ENCODE measurements at places on chromosomes 1 and 21.
A peak's percentile ranks its signal among the peaks of the same experiment; 100 is the strongest.

GRCh38 chr1:76073481-76073880 lies 1.1 kb upstream of the ST6GALNAC3 start:
- peak; percentile 8 for DNase-seq

GRCh38 chr1:219159946-219160645 lies 13.6 kb upstream of the LYPLAL1 start:
- DNase-seq = no peak

DNA sequence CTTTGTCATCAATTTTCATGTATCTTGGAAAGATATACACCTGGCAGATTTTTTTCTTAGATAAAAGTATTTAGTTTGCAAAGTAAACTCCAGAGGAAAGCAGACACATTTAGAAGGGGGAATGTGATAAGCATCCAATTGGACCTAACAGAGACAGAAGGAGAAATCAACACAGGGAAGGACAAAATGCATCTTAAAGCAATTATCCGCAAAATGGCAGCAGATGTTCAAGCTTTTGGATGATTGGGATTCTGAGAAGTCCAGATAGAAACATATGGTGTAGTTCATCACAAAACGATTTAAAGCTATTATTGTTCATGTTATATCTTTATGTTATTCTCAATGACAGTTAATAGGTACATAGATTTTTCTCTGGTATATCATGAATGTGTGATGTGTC lies 1153.1 kb upstream of the B3GALT2 start:
- no peak for DNase-seq

DNA sequence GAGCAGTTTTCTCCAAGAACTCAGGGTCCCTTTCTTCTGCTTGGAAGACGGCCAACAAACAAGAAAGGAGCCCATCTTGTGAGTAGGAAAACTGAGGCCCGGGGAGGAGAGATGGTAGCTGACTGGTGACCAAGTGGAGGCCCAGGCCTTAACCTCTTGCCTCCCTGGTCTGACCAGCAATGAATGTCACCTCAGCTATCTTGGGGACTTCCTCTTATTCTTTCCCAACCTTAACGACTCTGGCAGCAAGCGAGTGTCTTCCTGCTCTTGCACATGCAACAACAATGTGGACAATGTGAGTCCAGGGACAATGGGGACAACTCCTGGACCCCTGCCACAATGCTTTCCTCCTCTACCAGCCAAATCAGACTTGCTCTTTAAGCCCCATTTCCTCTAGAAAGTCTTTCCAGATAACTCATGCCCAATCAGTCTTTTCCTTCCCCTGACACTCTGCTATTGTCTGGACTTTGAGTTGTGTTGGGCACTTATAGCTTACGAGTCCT lies 12.6 kb downstream of the HSPG2 start:
- DNase-seq = peak; percentile 23

DNA sequence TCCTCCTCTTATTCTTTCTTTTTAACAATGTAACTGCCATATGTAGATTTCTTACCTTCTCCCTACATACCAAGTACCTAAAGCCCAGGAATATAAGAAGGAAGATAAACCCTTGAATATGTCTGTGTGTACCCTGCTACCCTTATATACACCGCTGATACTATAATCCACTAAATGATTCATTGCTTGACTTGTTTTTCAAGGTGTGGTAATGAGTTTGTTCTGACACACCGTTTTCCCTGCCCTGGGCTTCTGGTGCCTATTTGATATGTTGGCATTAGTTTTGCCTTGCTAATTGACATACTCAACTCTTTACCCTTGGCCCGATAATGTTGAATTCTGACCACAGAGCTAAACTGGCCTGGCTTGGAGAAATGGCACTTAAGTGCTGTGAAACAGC lies 64.3 kb downstream of the IL23R start:
- no peak for DNase-seq

DNA sequence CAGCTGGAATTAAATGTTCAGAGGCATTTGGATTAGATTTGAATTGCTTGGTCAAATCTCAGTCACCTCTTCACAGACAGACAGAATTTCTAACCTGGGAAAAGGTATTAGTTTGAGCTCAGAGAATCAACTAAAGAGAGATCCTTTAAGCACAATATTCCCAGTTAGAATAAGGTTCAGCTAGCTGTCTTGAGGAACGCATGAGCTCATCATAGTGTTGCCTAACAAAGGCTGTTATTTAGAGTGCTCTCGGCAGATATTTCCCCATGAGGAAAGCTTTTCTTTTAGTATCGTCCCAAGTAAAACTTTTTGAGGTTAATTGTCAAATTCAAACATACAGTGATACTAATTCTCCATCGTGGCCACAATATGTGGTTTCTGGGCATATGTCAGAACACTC lies 269.9 kb downstream of the HLX start:
- peak; percentile 65 for DNase-seq

DNA sequence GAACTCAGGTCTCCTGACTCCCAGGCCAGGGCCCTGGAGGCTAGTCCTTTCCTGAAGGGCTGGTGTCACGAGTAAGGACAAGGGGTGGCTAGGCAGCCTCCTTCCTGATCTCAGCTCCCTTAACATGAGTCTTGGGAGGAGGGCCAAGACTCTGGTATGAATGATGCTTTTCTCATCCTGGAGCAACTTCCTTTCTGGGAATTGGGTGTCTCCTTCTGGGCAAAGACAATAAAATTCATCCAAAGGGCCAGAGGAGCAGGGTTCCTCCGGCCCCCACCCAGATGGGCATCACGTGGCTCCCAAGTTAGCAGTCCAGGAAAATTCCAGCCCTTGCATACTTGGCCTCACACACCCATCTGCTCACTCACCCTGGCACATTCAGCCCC lies at the start of gene FAM167B:
TSS of gene FAM167B (plus strand) at position 335 of the 386 bp plus-strand sequence. CDS start 200 bp downstream, outside the sequence.
- DNase-seq = no peak

GRCh38 chr1:118184739-118185083 lies 317 bp downstream of the SPAG17 start:
- no peak for DNase-seq

- no peak for DNase-seq
Observed at GRCh38 chr21:41621513-41621912, 113.6 kb upstream of the TMPRSS2 start.

DNA sequence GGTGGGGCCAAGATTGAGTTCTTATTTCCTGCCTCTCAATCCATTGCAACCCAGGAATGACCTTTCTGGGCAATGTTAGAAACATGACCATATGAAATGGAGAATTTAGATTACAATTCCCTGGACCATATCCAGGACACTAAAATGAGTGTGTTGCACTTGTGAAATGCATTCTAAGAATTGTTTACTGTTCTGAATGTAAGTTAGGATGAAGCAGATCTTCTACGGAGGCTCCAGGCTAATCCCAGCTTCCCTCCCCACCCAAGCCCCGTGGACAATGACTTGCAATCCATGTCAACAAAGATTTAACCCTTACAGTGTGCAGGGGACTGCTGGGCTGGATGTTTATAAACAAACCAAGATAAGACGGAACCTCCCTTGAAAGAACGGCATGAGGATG lies 31.7 kb upstream of the HAO2 start:
- no peak for DNase-seq

DNA sequence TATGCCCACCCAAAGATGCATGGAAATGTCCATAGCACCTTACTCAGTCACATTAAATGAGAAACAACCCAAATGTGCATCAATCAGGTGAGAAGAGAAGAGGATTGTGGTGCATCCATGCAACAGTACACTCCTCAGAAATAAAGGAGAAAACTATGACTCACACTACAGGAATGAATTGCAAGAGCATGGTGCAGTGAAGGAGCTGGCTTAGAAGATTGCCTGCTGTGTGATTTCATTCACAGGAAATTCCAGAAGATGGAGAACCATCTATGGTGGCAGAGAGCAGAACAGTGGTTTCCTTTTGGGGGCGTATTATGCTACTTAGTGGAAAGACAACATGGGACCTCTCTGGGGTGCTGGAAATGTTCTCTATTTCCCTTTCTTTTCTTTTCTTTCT lies 278.6 kb upstream of the AJAP1 start:
- no peak for DNase-seq

- DNase-seq = no peak
Observed at GRCh38 chr1:211420389-211420788, 71.6 kb downstream of the RD3 start.

DNA sequence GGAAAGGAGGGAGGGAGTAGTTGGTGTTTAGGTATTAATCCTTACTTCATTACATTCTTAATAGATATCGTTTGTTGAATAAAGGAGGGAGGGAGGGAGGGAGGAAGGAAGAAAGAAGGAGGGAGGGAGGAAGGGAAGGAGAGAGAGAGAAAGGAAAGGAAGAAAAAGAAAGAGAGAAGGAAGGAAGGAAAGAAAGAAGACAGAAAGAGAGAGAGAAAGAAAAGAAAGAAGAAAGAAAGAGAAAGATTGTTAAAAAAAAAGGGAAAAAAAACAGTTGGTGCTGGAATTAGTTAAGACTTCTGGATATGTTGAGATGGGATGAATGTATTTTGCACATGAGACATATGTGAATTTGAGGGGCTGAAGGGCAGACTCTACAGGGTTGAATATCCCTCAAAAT lies 44.1 kb upstream of the ZSWIM5 start:
- DNase-seq = no peak

DNA sequence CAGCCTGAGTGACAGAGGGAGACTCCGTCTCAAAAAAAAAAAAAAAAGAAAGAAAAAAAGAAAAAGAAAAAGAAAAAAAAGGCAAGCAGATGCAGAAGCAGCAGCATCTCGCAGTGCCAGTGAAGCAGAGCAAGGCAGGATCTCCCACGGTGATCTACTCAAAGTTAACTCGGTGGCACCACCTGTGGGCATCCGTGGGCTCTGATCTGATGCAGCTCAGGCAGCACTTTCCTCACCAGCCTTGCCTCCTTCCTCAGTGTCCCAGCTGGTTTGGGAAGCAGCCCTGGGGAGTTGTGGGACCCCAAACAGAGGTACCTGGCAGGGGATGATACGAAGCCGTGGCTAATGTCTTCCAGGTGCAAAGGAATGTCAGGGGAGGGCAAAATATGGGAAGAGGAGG lies 104.3 kb upstream of the KRTAP19-8 start:
- DNase-seq = no peak

DNA sequence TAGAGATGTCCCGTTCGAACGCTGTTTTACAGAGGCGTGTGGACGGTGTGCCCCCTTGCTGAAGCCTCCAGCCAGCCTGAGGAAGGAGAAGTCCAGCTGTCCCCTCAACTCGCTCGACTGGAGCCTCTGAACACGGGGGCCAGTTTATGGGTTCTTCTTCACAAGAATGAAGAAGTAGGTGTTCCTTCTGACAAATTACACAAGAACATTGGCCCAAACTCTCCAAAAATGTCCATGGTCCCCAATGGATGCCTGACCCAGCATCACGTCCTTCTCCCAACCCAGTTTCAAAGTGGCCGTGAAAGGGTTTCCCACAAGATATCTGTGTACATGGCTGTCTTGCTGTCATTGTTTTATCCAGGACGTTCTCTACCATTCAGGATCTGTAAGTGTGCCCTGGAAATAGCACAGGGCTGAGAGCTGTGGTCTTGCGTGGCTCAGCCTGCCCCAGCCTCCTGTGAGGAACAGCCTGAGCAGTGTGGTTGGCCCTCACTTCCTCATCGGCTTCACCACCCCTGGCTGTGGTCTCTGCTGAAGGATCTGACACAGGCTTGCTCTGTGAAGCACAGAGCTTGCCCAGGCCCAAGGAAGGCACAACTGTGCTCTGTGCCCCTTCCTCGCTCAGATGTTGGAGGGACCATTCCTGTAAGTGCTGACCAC lies 1.0 kb upstream of the S100B start:
- DNase-seq = peak; percentile 75

DNA sequence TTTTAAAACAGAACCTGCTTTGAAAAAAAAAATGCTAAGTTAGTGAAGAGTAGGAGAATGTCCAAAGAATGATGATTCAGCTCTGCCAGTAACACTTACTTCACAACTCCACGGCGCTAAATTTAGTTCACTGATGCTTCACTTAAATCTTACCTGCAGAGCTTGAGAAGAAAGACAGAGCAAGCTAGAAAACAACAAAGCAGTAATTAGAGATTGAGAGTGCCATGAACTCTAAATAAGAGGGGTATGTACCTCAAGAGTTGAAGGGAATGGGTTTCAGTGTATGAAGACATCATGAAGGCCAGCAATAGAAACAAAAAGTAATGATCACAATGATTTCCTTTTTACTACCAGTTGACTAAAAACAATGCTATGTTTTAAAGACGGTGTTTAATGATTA lies 32.8 kb downstream of the EPRS1 start:
- DNase-seq = no peak

DNA sequence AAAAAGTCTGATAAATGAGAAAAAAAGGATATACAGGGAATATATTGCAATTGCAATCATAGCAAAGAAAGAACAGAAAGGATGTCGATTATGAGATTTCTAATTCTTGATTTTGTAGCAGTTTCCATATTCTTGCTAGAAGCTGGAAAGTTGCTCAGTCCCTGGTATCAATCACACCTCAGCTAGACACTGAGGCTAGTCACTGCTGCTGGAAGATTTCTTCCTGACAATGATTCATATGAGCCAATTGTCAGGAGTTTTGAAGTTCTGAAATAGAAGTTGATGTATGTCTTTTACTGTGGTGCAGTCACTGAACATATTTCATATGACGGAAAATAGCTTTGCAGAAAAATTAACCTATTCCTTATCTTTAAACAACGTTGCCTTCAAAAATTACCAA lies 208.4 kb upstream of the C1orf105 start:
- DNase-seq = no peak

DNA sequence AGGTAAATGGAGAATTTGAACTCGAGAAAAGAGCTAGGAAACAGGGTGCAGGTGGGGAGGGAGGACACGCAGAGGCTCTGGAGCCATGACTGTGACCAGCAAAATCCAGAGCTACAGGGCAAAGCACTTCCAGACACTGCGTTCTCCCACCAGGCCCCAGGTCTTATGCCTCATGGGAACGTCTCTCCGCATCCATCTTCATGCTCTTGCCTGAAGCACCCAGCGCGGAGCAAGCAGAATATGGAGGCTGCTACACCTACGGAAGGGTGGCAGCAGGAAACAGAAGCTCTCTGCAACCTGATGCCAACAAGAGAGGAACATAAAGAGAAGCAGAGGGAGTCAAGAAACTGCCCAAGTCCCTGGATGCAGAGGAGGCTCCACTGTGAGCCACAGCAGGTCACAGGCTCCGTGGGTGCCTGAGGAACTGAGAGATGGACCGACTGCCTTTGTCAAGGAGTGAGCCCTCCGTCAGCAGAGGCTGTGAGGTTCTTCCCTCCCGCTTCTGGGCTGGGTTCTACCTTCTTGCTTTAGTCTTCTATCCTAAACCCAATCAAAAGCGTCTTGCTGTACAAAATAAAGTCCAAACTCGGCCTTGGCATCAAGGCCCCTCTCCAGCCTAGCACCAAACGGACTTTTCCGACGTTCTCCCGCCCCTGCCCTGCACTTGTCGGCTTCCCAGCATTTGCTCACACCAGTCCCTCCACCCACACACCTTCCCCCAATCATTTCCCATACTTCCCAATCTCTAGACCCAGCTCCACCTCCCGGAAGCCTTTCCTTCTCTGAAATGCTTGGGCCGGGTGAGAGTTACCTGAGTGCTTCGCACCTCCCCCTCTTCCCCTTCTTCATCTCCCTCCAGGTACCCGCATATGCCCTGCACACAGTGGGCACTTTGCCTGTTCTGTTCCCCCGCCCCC lies 930 bp downstream of the DHCR24 start:
- DNase-seq = no peak
